ENCODE measurements at places on chromosomes 16 and 17. TPM values are rescaled to one million over a fixed set of nuclear protein-coding genes. Genes with fewer than 3 reads are reported as not detected.

SPNS2 gene
- polyA plus RNA-seq, result 22.0 TPM

MEIOB gene
- not detected for polyA plus RNA-seq

GLYR1 gene
- 36.5 TPM for polyA plus RNA-seq

HLF gene
- 4.1 TPM for polyA plus RNA-seq

CMTM2 gene
- polyA plus RNA-seq, result not detected

C17orf78 gene
- not detected for polyA plus RNA-seq

SULT1A4 gene
- polyA plus RNA-seq, result 19.2 TPM

CTRB1 gene
- polyA plus RNA-seq, result 1.0 TPM

CSH2 gene
- not detected for polyA plus RNA-seq

DLX4 gene
- polyA plus RNA-seq, result 0.03 TPM

SEPTIN1 gene
- polyA plus RNA-seq, result 0.78 TPM

RAMP2 gene
- polyA plus RNA-seq, result 105 TPM

TERB1 gene
- polyA plus RNA-seq, result not detected

ATXN7L3 gene
- 29.8 TPM for polyA plus RNA-seq

MMP28 gene
- polyA plus RNA-seq, result 7.4 TPM

All from heart right ventricle (tissue), 16 donors.